ENCODE measurements at places on chromosomes 6 and 20.

GRCh38 chr20:10537850-10538480 is 102.9 kb downstream of the SLX4IP start:
- H3K27ac ChIP-seq: no peak overlapping the region
- H3K27me3 ChIP-seq: no peaks in the 10 kb centered on the region
- no peak for DNase-seq
- no peaks in the 10 kb centered on the region for H3K36me3 ChIP-seq
- H3K4me1 ChIP-seq: no peaks in the 10 kb centered on the region

DNA sequence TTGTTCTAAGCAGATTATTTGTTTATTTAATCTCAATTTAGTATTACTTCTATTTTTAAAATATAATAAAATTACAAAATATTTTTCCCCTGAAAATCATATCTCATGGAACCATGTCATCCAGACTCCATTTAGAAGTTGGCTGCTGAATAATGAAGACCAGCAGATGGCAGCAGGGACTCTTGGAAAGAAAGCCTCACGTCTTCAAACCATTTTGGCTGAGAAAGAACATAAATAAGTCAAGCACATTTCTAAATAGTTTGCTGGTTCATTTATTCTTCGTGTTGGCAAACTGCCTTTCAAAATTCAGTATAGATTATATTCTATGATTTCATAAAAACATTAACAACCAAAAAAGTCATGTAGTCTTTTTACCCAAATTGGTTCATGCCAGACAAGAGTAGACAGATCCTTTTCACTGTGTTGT is 71.7 kb downstream of the RCAN2 start:
- no peaks in the 10 kb centered on the region for H3K4me1 ChIP-seq
- no peaks in the 10 kb centered on the region for H3K36me3 ChIP-seq
- no peak for DNase-seq
- H3K27ac ChIP-seq: no peak overlapping the region
- no peak overlapping the region for H3K4me3 ChIP-seq
- H3K27me3 ChIP-seq: no peaks in the 10 kb centered on the region

- H3K4me1 ChIP-seq: no peaks in the 10 kb centered on the region
- H3K4me3 ChIP-seq: no peak overlapping the region
- H3K27ac ChIP-seq: no peak overlapping the region
- no peaks in the 10 kb centered on the region for H3K27me3 ChIP-seq
- no peaks in the 10 kb centered on the region for H3K36me3 ChIP-seq
- DNase-seq: no peak
Measured at GRCh38 chr6:129102741-129103140, 219.8 kb downstream of the LAMA2 start.

DNA sequence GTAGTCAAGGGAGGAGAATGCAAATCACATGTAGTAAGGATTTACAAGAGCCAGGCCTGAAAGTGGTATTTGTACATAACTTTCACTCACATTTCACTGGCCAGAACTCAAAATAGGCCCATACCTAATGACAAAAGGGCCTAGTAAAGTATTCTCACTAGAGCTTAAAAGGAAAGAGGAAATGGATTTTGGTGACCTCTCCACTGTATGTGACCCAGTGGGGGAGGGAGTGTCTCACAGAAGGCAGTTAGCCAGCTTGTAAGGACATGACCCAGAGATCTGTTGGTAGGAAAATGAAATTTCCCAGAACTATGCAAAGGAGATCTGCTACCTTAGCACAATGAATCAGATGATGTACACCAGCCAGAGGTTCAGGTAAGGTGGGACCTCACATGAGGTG is 124.4 kb downstream of the PTPRT start:
- no peak overlapping the region for H3K4me3 ChIP-seq
- DNase-seq: no peak
- H3K36me3 ChIP-seq: no peaks in the 10 kb centered on the region
- no peaks in the 10 kb centered on the region for H3K27me3 ChIP-seq
- no peak overlapping the region for H3K27ac ChIP-seq

GRCh38 chr20:42742926-42743325 is 446.8 kb downstream of the PTPRT start:
- no peak for DNase-seq
- no peaks in the 10 kb centered on the region for H3K27me3 ChIP-seq
- no peaks in the 10 kb centered on the region for H3K36me3 ChIP-seq

GRCh38 chr6:110544472-110544871 is 68.1 kb upstream of the SLC22A16 start:
- H3K27me3 ChIP-seq: no peaks in the 10 kb centered on the region
- H3K27ac ChIP-seq: no peak overlapping the region
- H3K4me3 ChIP-seq: no peak overlapping the region
- DNase-seq: no peak
- H3K36me3 ChIP-seq: no peaks in the 10 kb centered on the region

DNA sequence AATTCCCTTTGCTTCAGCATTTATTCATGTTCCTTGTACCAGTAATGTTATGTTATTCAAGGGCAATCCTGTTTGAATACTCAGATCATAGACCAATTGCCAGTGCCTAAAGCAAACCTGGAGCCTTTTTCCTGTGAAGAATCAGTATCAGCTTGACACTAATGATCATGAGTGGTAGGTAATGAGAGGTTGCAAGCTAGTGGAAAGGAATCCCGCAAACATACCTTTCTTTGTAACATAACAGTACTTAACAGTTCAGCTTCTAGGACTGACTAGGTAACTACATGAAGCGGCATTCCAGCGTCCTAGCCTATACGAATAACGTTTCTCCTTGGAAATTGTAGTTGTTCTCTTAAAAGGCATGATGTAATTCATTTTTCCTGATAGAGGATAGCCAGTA is 253.7 kb downstream of the TMEM242 start:
- H3K4me3 ChIP-seq: no peak overlapping the region
- no peaks in the 10 kb centered on the region for H3K27me3 ChIP-seq
- H3K4me1 ChIP-seq: peaks cover 30% of the 10 kb centered on the region
- no peak overlapping the region for H3K27ac ChIP-seq

DNA sequence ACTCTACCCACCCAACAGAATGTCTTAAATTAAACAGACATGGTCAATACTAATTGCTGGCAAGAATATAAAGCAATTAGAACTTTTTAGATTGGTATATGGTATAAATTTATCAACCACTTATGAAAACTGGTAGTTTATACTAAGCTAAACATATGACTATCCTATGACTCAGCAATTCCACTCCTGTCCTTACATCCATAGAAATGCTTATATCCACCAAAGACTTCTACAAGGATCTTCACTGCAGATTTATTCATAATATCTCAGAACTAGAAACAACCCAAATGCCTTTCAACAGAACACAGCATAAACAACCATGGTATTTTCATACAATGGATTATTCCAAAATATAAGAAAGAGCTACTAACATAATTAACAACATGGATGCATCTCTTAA is 4.6 kb downstream of the ZNF184 start:
- H3K27me3 ChIP-seq: no peaks in the 10 kb centered on the region
- no peak overlapping the region for H3K27ac ChIP-seq
- H3K4me1 ChIP-seq: no peaks in the 10 kb centered on the region
- no peak for DNase-seq
- no peak overlapping the region for H3K4me3 ChIP-seq

GRCh38 chr6:42279966-42280629 is 62.4 kb upstream of the MRPS10 start:
- no peaks in the 10 kb centered on the region for H3K36me3 ChIP-seq
- no peak overlapping the region for H3K4me3 ChIP-seq
- no peak overlapping the region for H3K27ac ChIP-seq
- H3K27me3 ChIP-seq: no peaks in the 10 kb centered on the region
- DNase-seq: no peak

Measured in pancreas (tissue), 10 donors.